ENCODE measurements at places on chromosomes 12 and 14.
A peak's percentile ranks its signal among the peaks of the same experiment; 100 is the strongest.

- no peak for DNase-seq
Observed at GRCh38 chr14:47207617-47208016, 467.8 kb downstream of the MDGA2 start.

DNA sequence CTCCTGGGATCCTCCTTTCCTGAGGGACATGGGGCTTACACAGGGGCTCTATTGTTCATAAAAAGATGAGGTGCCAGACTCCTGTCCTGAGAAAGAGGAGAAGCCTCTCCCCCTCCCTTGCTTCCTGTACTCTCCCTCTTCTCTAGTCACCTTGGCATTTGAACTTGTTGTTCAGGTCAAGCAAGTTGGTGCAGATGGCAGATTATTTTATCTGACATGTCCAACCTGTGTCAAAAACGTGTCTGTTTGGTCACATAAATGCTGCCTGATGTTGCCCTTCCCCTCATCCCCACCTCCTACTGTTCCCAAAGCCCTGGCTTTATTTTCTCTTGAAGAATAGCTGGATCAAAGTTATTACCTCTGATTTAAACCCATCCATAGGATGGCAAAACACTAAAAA is 154.8 kb downstream of the TMX1 start:
- no peak for DNase-seq

DNA sequence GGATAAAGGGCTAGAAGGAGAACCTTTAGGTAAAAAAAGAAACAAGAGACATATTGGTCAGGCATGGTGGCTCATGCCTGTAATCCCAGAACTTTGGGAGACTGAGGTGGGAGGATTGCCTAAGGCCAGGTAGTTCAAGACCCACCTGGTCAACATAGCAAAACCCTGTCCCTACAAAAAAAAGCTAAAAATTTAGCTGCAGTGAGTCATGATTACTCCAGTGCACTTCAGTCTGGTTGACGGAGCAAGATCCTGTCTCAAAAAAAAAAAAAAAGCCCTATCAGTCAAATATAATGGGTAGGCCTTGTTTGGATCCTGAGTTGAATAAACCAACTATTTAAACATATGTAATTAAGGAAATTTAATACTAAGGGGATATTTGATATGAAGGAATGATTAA is 54.2 kb downstream of the PPP1R36 start:
- no peak for DNase-seq

- no peak for DNase-seq
Observed at GRCh38 chr14:22296722-22297121, 292.3 kb downstream of the DAD1 start.

GRCh38 chr14:91113829-91114078 is at the start of gene DGLUCY:
TSS of gene DGLUCY (plus strand) at chr14:91114073. CDS start at chr14:91160295, 46,222 bp downstream.
- no peak for DNase-seq

DNA sequence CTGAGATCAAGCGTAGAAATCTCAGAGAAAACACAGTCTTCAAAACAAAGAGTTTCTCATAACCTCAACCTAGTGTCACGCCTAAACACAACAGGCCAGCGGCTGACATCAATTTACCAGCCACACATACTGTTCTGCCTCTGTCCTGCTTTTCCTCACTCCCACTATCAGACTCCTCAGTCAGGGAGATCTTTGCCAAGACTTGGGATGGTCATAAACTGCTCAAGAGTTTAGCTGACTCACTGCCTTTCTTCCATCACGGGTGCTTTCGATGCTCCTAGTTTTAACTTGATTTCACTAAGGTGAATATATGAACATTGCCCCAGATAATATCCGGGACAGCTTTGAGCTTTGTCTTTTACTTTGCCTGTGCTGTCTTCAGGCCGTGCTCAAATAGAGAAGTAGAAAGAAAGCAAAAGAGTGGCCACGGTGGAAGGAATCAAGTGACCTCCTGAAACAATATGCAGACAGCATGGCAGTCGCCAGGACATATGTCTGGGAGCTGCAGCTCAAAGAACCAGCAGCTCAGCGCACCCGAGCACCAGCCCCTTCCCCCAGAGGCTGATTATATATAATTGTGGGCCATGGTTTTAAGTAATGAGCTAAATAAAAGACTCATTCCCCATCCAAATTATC is 12.1 kb downstream of the MDM1 start:
- no peak for DNase-seq

GRCh38 chr14:60067882-60068281 is 23.8 kb upstream of the PCNX4 start:
- no peak for DNase-seq

GRCh38 chr14:94224040-94224439 is 49.9 kb downstream of the PPP4R4 start:
- DNase-seq = no peak

GRCh38 chr12:72006766-72007165 is 68.1 kb downstream of the TPH2 start:
- DNase-seq = no peak

DNA sequence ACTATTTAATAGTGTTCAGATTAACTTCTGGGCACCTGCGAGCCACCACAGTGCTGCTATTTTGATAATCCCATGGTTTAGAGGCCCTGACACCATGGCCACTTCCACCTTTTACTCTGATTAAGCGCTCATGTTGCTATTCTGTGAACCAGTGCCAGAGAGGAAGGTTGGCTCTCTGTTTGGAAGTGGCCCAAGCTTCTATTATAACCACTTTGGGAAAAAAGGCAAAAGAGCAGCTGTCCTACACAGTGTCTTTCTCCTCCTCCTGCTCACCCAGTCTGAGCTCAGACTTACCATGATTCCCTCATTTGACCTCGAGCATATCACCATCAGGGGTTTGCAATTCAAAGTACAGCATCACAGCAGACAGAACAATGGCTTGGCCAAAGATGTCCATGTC is 23.3 kb downstream of the DYRK2 start:
- no peak for DNase-seq

DNA sequence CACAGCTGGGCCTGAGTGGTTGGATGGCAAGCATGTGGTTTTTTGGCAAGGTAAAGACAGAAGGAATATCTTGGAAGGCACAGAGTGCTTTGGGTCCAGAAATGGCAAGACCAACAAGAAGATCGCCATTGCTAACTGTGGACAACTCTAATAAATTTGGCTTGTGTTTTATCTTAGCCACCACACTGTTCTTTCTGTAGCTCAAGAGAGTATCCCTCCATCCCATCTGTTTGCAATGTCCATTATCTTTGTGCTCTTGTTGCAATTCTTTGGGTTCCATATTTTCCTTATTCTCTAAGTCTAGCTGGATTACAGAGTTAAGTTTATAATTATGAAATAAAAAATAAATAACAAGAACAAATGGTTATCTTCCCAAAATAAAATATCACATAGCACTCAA is 6.7 kb upstream of the DAAM1 start:
- DNase-seq = no peak

DNA sequence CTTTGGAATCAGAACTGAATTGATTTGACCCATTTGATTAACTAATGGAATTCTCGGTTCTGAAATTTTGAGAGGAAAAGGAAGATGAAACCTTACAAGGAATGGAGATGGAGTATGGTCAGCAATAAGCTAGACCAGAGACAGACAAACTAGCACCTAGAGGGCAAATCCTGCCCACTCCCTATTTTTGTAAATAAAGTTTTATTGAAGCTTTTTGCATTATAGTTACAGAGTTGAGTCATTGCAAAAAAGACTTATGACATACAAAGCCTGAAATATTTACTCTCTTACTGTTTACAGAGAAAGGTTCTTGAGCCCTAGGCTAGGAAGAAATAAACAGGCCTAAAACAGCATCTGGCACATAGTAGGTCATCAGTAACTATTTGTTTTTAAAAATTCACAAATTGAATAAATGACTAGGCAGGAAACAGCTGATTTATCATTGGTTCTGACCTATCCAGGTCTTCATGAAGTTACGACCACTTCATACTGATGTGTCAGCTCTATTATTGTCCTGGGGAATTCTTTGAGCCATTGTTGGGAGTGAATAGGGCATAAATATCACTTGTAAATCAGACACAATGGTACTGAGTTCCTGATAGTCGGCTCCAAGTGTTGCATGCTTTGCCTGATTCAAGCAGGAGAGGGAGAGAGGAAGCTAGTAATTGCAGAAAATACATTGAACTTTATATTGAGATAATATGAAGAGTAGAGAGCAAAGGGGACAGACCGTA is 14.6 kb upstream of the STAB2 start:
- no peak for DNase-seq

- DNase-seq = no peak
Observed at GRCh38 chr12:93427779-93428564, 13.8 kb downstream of the UBE2N start.

- no peak for DNase-seq
Observed at GRCh38 chr14:64734990-64735389, 30.8 kb downstream of the PLEKHG3 start.

- DNase-seq = no peak
Observed at GRCh38 chr12:30635385-30635784, 60.3 kb downstream of the IPO8 start.

DNA sequence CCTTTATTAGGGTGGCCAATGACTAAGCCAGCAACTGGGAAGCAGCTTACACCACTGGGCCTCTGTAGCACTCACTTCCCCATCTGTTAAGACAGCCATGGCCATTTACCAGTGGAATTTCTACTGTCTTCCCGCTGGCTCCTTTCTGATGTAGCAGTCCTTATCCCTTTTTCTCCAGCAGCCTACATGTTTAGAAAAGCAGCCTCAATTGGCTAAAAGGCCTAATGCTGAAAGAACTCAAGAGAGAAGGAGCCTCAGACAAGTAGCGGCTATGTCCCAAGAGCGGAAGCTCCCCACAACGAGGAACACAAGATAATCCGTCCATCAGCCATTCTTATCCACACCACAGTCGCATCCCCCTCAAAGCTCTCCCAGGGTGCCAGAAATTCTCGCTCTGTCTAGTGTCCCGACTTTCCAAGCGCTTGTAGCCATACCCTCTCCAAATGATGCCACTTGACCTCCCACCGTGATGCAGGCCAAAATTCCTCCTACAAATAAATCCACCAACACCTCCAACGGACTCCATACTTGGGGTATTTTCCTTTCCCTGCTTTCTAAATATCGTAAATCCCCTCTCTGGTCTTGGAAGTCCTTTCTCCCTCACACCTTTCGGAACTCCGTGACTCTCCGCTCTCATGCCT is 624 bp downstream of the M6PR start:
- DNase-seq = no peak

DNA sequence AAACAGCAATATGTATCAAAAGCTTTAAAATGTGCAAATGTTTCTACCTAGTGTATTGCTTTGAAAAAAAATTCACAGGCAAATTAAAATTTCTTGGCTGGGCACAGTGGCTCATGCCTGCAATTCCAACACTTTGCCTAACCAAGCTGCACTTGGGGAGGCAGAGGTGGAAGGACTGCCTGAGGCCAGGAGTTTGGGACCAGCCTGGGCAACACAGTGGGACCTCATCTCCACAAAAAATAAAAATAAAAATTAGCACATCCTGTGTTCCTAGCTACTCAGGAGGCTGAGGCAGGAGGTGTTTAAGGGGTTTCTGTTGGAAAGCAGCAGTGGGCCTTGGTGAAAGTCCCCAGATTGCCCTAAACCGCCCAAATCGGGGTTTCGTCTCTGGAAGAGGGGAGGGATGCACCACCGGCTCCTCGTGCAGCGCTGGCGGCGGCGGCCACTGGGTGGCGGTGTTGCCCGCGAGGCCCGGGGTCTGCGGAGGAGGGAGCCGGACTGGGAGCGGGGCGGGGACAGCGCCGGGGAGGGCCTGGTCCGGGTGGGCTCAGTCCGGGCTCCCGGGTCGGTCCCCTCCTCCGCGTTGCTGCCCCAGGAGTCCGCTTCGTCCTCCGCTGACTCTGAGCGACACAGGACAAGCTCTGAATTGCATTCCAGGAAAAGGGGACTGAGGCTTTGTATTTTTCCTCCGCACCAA is 265.6 kb downstream of the AACS start:
- DNase-seq = peak; percentile 66

DNA sequence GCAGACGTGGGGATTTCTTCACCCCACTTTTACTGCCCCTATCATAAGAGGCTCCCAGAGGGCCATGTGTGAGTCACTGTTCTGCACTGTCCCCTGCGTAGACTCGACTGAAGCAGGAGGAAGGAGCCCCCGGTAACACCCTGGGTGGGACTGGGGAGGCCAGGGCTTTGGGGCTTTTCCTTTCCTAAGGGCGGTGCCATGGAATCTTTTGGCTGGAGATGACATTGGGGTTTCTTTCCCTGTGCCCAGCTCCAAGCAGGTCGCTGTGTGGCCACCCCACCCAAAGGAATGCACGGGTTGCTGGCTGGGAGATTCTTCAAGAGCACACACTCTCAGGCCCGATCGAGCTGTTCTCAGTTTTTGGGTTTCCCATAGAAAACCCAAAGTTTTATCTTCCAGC is 62.3 kb upstream of the RIN3 start:
- DNase-seq = no peak

DNA sequence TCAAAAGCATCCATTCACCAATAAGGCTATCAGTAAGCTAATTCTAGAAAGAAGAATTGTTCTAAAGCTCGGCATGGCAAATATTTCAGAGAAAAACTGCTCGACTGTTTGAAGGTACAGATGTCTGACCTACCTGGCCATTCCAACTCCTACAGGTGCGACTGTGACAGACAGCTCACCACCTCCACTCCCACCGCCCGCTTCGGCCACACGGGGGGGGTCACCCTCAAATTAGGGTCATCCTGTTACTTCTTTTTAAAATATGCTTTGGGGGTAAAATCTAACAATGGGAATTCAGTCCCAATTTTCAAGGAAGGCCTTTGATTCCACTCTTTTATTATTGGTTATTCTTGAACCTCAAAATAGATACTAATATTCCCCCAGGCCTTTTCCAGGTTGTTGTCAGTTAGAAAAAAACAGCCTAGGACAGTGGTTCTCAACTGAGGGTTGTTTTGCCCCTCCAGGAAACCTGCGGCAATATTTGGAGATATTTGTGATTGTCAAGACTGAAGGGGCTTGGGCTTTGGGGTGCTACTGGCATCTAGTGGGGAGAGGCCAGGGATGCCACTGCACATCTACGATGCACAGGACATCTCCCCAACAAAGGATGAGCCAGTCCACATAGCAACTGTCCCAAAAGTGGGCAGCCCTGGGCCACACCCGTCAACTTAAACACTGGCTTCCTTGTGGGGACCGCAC is 81.2 kb downstream of the BCL11B start:
- no peak for DNase-seq

- DNase-seq = no peak
Observed at GRCh38 chr12:67592228-67593011, 56.1 kb upstream of the DYRK2 start.

DNA sequence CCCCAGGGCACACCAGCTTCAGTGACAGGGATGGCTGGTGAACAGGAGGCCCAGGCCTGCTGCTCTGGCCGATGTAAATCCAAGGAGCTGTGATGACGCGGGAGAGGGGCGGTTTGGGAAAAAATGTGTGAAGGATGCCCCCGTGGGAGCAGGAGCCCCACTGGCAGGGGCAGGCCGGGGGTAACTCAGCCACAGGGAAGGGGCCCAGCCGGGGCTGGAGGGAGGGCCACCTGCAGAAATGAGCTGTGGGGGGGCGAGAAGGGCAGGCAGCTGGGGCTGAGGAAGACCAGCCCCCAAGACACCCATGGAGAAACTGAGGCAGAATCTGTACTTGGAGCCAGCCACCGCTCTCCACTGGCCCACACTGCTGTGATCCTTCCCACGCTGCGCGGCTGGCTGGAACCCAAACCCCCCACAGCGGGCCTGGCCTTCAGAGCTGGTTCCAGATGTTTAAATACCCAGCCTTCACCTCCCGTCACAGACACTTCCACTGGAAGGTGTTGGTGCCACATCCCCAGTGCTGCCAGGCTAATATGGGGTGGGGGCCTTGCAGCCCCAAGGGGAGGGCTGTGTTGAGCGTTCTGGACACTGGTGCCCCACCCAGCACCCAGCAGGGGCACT is 28.5 kb upstream of the ANKRD9 start:
- no peak for DNase-seq

All from caudate nucleus (tissue), 63 donors.